ENCODE measurements at places on chromosomes 16 and 17.

DNA sequence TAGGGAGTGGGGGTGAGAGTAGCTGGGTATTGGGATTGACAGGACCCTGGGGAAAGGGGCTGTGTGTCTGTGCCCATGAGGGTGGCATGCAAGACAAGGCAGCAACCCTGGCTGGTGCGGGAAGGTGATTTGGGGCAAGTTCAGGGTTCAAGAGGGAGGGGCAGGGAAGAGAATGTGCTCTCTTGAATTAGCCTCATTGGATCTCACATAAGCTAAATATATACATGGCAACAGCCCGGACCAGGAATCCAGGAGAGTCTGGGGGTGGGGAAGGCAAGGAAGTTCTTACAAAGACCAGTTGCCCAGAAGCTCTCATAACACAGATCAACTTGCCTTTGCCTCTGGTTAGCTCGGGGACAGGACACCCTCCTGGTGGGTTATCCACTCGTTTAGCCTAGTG lies 73.3 kb downstream of the IRX3 start:
- DNase-seq = no peak

- no peak for DNase-seq
These were observed 69.3 kb downstream of the SLC5A11 start for GRCh38 chr16:24915019-24915418.

- DNase-seq = no peak
These were observed 189.7 kb downstream of the AXIN2 start for GRCh38 chr17:65371702-65372101.

GRCh38 chr17:79231766-79232287 lies 157.2 kb downstream of the ENGASE start:
- DNase-seq = no peak

- no peak for DNase-seq
These were observed 38.9 kb downstream of the UBN1 start for GRCh38 chr16:4886151-4886550.

GRCh38 chr17:18377437-18378204 lies at the start of gene EVPLL:
Gene EVPLL (plus strand): TSS chr17:18377778. CDS start chr17:18380938, 3,160 bp downstream.
- DNase-seq = no peak

DNA sequence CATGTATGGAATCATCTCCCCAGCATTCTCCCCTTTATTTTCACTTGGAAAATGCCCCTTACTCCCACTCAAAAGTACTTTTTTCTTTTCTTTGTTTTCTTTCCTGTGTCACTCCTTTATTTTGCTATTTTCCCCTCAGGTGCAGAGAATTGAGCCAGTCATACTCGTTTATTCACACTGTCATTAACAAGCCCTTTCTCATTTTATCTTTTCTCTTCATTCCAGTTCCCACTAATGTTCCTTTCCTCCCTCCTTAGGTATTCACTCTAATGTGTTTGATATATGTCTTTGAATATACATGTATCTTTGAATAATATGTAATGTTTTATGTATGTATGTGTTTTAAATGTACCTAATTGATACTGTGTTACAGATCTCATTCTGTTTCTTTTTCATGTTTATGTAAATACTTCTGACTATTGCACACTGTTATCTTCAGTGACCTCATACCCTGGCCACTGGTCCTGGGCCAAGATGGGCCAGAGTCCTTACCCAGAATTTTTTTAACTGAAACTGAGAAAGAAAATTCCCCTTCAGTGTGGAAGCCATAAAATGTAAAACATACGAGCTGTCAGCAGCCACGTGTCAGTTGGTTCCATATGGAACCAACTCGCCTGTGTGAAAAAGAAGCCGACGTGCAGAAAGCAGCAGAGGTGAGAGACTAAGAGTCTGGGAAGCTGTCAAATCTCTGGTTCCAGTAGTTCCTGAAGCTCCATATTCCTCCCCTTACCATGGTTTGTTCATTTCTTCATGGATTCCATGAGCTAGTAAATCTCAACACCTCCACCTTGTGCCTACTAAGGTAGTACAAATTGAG lies 5.8 kb downstream of the SRR start:
- no peak for DNase-seq

- DNase-seq = no peak
These were observed 29.5 kb upstream of the CDH1 start for GRCh38 chr16:68707340-68708152.

DNA sequence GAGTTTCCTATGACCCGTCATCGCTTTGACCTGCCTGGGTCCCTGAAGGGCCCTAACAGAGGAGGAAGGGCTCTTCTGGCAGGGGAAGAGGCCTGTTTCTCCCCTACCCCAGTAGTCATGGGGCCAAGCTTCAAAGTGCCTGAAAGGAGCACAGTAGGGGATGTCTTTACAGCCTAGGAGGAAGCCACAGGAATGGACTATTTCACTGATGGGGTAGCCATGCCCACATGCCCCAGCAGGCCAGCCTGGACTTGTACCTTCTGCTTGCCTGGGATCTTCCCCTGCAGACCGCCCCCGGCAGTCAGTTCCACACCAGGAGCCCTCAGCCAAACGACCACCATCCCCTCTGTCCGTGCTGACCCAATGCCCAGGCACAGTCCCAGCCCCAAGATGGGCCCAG lies 41.8 kb upstream of the PEMT start:
- no peak for DNase-seq
